ENCODE measurements at places on chromosomes 3 and 15.

DNA sequence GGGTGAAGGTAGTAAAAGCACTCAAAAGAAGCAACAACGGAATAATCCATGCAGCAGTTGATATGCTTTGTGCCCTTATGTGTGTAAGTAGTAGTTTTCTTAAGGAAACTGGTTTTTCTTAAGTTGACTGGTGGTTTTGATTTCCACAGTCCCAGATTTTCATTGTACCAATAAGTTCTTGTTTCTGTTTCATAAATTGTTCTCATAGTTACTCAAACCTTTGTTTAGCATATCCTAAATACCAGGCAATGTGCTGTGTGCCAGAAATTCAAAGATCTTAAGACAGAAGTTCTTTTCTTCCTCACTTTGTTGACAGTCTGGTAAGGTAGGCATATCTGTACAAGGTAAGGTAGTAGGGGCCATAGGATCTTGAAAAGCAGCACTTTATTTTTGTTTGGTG is 40.0 kb downstream of the DNAJC13 start:
- no peak for DNase-seq

DNA sequence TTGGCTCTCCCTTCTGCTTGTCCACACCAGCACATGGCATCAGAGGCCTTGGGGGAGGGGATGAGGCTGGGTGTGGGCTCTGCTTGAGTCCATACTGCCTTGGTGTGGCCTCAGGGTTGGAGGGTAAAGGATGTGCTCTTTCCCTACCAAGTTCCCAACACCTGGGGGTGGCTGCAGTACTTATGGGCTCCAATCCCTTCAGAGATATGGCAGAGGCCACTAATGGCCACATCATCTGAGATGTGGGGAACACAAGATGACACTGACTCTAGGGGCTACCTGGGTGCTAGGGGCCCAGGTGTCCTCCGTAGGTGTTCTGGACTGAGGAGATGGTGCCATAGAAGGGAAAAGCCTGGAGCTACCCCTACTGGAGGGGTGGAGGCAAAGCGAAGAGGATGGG is 6.9 kb downstream of the CXCR6 start:
- no peak for DNase-seq

- no peak for DNase-seq
Observed at GRCh38 chr15:33157371-33158037, 37.0 kb downstream of the FMN1 start.

- no peak for DNase-seq
Observed at GRCh38 chr3:4580346-4581123, 87.4 kb downstream of the ITPR1 start.

DNA sequence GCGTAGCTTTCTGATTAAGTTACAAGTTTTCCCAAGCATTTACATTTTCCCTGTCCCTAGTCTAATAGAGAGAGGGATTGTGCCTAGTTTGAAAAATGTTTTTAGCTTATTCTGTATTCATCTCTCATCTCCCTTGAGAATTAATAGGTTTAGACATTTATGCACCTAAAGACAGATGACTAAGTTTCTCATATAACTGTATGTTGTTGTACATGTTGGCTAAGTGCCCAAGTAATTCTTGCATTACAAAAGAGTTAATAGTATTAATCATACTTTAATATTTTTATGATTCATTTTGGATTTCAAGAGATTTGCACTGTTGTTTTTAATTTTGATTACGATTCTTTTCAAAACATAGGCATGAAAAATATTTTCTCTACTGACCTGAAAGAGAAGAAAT is 109.0 kb upstream of the TBL1XR1 start:
- DNase-seq, result no peak

DNA sequence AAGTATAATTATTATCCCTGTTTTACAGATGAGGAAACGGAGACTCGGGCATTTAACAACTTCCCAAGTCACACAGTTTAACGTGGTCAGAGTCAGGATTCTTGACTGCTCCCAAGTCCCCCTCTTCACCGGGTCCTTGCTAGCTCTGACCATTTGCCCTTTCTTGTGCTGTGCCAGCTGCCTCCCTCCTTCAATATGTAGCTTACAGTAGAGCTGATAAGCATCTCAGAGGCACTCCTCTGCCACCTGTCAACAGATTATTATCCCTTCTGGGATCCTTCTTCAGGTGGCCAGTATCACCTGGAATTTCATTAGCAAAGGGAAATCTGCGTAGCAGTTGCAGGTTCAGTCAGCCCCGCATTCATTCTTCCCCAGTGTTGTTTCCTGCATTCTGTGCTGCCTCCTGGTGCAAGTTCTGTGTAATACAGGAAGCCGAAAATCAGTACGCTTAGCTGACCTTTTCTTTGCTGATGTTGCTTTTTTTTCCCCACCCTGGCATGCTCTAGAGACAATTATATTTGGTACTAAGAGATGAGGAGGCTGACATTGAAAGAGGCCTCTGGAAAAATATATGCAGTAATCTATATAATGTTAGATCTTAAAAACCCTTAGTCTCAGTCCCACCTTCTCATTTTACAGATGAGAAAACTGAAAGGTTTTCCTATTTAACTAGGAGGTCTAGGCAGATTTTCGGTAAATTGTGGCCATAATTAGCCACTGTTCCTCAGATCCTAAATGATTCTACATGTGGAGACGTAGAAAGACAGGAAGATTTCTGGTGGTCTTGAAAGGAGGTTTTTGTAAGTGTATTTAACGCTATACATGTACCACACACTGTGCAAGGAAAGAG is 24.8 kb downstream of the TMOD2 start:
- peak; percentile 68 for DNase-seq

- DNase-seq, result no peak
Observed at GRCh38 chr3:86554383-86554782, 436.6 kb downstream of the VGLL3 start.

DNA sequence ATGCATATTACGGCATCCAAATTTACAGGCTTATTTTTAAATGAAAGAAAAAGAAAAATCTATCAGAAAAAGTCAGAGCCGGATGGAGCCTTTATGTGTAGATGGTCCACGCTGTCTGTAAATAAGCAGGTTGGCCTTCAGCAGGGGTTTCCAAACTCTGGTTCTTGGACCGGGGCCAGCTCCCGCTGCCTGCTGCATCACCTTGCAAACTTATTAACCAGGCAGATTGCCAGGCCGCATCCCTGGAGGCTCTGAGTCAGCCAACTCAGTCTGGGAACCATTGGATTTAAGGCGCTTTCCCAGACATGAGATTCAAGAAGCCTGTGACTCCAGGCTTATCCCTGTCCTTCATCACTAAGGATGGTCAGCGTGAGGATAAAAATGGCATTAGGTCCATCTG is 212.4 kb downstream of the OPA1 start:
- peak; percentile 64 for DNase-seq

DNA sequence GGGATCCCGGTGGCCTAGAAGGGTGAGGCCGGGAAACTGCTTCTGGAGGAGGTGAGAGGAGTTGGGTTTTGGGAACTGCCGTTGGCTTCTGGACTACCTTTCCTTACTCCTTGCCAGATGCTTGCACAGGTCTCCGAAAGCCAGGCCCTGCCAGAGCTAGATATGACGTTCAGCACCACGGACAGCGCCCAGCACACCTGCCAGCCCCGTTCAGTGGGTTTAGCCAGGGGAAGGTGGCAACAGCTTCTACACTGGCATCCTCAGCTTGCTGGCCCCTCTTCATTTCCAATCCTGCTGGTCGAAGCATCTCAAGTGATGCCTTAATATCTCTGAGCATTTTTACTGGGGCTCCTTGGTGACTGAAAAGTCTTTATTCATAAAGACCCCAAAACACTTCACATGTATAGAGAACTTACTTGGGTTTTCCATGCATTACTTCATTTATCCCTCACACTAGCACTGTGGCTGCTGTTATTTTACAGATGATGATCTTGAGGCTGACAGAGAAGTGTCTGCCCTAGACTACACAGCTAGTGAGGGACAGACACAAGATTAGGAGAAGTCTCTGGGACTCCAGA is 21.9 kb downstream of the HCN4 start:
- peak; percentile 73 for DNase-seq

- DNase-seq, result peak; percentile 79
Observed at GRCh38 chr3:184289426-184289938, 9.6 kb upstream of the PSMD2 start.

GRCh38 chr15:50183112-50183794 is 1.3 kb downstream of the SLC27A2 start:
- DNase-seq, result peak; percentile 39

GRCh38 chr3:71542521-71543370 is 40.8 kb downstream of the FOXP1 start:
- peak; percentile 29 for DNase-seq

GRCh38 chr3:127212231-127212630 is 19.3 kb downstream of the PRR23E start:
- no peak for DNase-seq

GRCh38 chr3:56467108-56467507 is 1.2 kb downstream of the ERC2 start:
- DNase-seq, result peak; percentile 46

GRCh38 chr3:140292170-140292569 is 357.2 kb downstream of the CLSTN2 start:
- no peak for DNase-seq

DNA sequence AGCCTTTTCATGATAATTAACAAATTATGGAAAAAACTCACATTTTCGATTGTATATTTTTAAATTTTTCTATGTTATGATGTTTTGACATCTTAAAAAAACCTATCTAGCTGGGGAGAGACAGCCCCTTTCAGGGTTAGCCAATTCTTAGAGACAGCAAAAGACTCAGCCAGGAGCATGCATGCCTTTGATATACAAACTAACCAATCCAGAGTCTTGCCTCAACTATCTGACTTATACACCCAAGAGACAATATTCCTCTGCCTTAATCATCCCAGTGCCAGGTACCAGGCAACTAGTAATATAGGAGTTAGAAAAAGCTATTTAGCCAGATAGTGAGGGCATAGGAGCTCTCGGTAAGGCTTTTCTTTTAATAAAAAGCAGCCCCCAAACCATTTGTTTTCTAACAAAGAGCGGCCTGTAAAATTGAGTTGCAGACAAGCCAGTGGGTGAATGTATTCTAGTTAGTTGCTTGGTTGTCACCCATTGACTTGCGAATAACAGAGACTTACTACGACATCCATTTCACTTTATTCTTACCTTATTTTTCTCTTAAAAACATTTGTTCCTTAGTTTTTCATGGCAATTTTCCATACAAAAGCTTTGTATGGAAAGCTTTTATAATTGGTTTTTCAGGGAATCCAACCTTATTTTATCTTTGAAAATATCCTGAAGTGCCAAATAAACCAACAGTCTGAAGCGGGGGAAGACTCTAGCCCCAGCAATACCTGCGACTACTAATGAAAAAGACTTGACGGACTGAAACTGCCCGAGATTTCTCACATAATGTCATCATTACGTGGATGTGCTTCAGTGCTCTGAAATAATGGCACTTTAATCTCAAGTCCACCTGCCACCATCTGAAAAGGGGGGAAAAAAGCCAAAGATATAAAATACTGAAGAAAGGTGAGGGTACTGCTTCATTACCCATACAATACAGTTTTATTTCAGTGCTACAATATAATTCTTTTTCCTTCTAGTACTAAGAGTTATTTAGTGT is 64.6 kb upstream of the ATP2C1 start:
- DNase-seq, result no peak

GRCh38 chr3:99548674-99549073 is 89.7 kb upstream of the COL8A1 start:
- no peak for DNase-seq

GRCh38 chr3:163878396-163878795 is 1199.9 kb downstream of the SI start:
- no peak for DNase-seq

DNA sequence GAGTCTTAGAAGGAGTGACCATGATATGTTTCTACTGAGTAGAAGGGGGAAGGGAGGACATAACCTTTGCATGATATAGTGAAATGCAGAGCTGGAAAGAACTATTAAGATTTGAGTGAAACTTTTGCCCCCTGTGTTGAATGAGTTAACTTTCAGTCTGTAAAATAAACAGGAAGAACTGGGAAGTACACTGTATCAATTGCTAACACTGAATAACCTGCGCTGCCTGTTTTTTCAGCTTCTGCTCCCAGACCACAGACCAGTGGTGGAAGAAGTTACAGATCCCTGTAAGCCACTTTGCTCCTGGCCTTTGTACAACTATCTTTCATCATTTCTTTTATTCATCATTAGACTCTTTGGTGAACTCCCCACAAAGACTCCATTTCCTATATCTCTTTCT is 3.6 kb upstream of the LRCH3 start:
- DNase-seq, result no peak

DNA sequence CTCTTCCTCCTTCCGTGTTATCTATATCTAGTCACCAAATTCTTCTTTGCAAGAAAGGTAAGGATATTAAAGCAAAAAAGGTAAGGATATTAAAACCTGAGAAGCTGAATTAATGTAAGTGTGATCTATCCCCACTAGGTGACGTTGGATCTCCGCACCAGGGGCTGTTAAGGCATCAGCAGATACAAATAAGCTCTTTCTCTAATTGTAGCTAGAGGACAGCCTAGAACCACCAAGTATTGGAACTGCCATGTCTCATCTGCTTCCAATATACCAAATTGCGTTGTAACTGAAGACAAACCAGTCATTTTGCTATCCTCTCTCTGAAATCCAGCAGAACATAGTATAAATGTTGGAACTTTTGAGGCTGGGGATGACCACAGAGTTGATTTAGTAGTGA is 471.2 kb upstream of the TGFBR2 start:
- DNase-seq, result no peak

- DNase-seq, result no peak
Observed at GRCh38 chr3:18044971-18045880, 302.8 kb upstream of the TBC1D5 start.

DNA sequence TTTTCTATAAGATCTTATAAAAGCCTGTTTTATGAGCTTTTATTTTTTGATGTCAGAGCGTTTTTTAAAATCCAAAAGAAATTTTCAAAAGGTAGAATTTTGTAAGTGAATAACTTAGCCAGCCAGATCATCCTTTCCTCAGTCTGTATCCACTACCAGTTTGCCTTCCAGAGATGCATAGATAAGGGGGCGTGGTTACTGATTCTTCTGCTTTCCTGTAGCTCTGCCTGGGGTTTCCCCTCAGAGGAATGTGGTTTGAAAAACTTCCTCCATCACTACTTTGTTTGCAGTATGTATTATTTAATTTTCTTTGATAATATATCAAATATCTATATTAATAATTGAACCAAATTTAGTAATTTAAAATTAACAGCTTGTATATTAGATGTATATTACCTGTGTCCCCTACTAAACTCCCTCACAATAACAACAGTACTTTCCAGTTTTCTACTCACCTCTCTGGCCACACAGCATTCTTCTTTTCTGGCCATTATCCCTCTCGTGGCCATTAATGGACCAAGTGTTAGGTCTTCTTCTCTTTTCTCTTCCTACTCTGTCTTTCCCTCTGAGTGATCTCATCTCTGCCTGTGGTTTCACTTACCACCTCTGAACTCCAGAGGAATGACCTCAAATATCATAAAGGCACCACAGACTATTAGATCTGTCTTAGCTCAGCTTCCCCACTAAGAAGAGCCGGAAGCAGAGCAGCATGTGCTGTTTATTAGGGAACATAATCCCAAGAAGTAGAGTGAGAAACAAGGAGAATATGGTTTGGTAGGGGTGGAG is 239.7 kb downstream of the UBE2E2 start:
- no peak for DNase-seq

GRCh38 chr3:159987291-159987711 is 1.3 kb upstream of the IL12A start:
- no peak for DNase-seq

DNA sequence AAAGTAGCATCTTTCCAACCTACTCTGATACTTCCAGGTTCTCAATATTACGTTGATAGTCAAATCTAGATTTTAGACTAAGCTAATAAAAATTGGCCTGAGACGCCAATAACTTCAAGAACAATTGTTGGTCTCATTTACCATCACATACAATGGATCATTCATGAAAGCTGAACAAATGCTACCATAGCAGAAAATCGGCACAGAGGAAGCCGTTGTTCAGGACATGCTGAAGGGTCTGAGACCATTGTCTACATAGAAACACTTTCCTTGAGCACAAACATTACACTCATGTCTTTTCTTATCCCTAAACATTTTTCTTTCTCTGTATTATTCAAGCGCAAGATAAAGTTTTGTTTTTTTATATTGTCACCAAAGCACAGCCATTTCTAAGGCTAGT is 37.2 kb upstream of the FHIT start:
- DNase-seq, result no peak
